HT1080 (cell line): ENCODE measurements at places on chromosomes 11 and 22.

- no peak for DNase-seq
Measured at GRCh38 chr22:44834065-44834464, 81.7 kb downstream of the ARHGAP8 start.

GRCh38 chr22:50178471-50178864 lies 7.2 kb upstream of the TRABD start:
- no peak for DNase-seq

- no peak for DNase-seq
Measured at GRCh38 chr11:119180729-119181676, 4.3 kb upstream of the NHERF4 start.

DNA sequence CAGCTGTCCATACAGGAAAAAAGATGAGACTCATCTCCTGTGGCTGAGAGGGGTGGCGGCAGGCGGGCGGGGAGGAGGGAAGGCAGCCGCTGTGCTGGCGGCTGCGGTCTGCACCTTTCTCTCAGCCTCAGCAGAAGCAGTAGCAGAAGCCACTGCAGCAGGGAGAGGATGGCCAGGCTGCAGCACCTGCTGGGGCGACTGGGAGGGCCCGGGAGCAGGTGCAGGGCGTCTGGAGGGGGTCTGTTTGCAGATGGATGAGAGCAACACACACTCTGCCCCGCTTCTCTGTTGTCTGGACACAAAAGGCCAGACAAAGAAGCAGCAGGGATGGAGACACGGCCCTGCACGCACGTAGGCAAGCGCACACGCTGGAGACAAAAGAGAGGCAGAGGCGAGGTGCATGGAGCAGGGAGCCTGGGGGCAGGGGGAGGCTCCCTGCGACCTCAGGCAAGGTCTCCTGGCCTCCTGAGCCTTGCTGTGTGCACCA lies 9.3 kb upstream of the MIAT start:
- peak; percentile 37 for DNase-seq

GRCh38 chr22:47695176-47695575 lies 932.7 kb downstream of the TBC1D22A start:
- no peak for DNase-seq

GRCh38 chr11:117219455-117219854 lies 12.4 kb downstream of the PCSK7 start:
- no peak for DNase-seq

- no peak for DNase-seq
Measured at GRCh38 chr22:26894362-26894761, 237.0 kb downstream of the MIAT start.

- no peak for DNase-seq
Measured at GRCh38 chr22:39546889-39547586, 14.5 kb upstream of the RPS19BP1 start.

- DNase-seq: no peak
Measured at GRCh38 chr11:19646308-19646707, 66.3 kb upstream of the NAV2 start.

DNA sequence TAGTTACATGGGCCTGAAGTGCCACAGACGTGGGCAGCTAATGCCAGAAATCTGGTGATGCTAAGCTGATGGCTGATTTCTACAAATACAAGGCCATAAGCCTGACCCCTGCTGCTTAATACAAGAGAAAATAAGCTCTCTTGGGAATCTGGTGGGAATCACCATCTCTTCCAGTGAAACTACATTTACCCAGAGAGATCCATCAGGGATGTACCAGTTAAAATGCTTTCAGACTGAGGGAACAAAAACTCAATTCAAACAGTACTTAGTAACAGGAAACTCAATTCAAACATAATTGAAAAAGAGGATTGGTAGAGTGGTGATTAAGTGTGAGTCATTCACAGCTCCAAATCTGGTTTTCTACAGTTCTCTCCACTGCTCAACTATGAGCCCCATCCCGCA lies 1.7 kb upstream of the CAVIN3 start:
- DNase-seq: peak; percentile 90

- no peak for DNase-seq
Measured at GRCh38 chr11:72552399-72552910, 118.1 kb upstream of the CLPB start.

DNA sequence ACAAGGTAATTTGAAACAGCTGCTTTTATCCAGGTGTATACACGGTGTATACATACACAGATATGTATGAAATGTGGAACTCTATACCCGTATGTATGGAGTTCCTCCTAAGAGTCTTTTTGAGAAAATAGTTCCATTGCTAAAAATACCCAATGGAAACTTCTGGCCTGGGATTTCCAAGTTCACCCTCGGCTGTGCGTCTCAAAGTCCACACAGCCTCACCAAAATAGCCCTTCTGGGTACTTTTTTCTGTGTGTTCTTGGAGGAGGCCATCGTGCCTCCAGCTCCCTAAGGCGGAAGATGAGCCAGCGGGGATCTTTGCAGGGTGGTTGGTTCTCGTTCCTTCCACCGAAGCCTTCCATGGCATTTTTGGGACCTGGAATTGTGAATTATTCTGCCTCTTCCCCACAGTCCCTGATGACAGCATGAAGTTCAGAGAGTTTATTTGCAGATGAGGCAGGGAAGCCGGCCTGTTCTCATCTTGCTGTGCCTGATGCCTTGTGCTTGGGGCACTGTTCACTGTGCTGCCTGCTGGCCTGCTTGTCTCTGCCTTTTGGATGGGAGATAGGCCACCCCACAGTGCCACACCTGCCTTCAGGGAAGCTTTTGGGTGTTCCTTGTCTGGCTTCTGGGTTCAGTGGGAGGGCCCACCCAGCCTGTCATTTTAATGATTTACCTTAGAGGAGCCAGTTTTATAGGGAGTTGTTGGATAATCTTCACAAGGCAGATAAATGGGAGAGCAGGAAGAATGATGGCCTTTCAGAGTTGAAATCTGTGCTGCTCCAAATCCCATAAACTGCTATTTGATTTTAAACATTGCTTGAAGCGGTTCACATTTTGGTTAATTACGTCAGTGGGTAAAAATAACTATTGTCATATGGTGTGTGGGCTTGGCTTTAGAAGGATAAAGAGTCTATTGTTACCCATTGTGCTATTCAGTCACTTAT lies 112.7 kb upstream of the OR4B1 start:
- DNase-seq: peak; percentile 77

GRCh38 chr22:46823654-46824053 lies 61.2 kb downstream of the TBC1D22A start:
- no peak for DNase-seq

GRCh38 chr22:26483439-26484359 lies at the start of the genes HPS4 and SRRD:
Gene HPS4, minus strand, starts transcription at chr22:26483783. Its CDS starts 2,021 bp downstream, at chr22:26481762.
Gene SRRD, plus strand, starts transcription at chr22:26483877. Its CDS starts 14 bp downstream, at chr22:26483891.
- DNase-seq: peak; percentile 81

GRCh38 chr11:107017433-107018218 lies 650 bp downstream of the GUCY1A2 start:
- DNase-seq: peak; percentile 62

DNA sequence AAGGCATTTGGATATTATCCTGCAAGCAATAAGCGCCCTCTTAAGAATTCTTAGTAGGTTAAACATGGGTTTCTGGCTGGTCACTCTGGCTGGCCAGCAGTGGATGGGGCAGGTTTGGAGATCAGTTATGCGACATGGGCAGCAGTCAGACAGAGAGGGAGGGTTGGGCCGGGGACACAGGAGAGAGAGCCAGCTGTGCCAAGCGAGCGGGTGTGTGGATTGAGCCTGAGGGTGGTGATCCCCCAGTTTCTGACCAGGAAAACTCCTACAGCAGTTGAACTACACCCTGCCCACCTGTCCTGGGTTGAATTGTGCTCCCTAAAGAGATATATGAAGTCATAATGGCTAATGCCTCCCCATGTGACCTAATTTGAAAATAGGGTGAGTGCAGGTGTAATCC lies 671.2 kb downstream of the TBC1D22A start:
- DNase-seq: no peak

DNA sequence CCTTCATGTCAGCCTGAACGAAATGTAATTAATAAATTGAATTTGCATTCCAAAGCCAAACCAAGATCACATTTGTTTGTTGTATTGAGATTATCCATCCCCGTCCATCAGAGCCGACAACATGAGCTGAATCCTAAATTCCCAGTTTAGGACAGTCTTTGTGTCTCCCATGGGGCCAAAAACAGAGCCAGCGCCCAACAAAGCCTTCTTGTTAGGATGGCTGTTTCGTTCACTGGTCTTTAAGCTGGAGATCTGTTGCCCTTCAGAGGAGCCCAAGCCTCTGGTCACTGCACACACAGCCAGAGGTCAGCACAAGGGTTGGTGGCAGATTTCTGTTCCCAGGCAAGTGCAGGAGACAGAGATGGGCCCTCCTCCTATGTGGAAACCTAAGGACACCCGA lies 25.8 kb downstream of the DSCAML1 start:
- DNase-seq: no peak

GRCh38 chr11:88555829-88556202 lies 218.3 kb upstream of the CTSC start:
- DNase-seq: no peak

DNA sequence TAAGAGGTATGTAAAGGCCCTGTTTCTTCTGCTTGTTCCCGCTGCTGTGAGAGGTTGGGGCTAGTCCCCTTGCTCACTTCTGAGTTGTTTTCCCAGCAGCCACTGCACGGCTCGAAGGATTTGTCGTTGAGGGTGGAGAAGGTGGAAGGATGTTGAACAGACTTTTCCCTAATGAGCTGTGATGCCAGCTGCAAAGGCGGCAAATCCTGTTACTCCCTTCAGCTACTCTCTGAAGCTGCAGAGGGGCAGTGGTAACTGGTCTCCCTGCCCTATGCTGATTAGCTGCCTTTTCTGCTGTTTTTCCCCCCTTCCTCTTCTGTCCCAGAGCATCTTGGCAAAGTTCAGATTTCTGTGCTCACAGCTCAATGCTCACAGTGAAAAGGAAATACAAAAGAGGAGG lies 90.4 kb upstream of the SLC25A18 start:
- no peak for DNase-seq

- DNase-seq: no peak
Measured at GRCh38 chr11:114525682-114526081, 34.0 kb downstream of the NXPE1 start.

- DNase-seq: no peak
Measured at GRCh38 chr11:126417091-126417862, 61.8 kb downstream of the ST3GAL4 start.

DNA sequence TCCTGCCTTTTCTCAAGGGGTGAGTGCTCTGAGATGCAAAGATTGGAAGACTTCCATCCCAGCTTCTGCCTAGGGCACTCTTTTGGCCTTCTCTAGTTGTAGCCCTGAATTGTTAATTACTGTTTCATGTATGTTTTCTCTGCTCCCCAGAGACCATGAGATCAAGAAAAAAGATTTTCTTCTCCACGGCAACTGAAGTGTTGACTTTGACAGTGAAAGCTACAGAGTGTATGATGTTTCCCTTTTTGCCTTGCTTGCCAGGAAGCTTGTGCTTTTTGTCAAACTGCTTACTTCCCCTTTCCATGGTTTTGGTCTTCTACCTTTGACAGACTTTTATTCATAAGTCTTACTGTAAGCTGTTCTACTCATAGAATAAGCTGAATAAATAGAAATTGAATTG lies 23.3 kb upstream of the EIF3D start:
- DNase-seq: no peak

DNA sequence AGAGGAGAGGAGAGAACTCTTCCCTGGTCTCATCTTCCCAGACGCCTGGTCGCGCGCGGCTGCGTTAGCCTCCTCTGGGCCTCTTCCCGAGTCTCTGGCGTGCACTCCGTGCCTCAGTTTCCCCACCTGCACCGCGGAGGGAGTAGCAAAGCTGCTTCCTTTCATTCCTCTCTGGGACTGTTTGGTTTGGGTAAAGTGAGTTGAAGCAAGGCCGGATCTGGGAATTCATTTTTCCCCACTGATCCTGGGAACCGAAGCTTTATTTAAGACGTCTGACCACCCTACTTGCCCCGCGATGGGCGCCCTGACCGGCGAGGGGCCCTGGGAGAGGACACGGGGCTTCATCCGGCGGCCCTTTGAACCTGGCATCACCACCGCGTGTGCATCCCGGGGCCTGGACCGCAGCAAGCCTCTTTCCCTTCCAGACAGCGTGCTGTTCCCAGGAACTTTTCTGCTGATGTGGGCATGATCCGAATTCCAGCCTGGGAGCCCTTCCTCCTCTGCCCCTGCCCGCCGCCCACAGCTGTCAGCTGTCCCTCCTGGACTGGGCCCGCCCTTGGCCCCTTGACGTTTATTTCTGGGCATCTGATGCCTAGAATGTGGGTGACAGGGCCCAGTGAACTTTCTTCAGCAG lies 758 bp downstream of the LDLRAD3 start:
- DNase-seq: peak; percentile 15

DNA sequence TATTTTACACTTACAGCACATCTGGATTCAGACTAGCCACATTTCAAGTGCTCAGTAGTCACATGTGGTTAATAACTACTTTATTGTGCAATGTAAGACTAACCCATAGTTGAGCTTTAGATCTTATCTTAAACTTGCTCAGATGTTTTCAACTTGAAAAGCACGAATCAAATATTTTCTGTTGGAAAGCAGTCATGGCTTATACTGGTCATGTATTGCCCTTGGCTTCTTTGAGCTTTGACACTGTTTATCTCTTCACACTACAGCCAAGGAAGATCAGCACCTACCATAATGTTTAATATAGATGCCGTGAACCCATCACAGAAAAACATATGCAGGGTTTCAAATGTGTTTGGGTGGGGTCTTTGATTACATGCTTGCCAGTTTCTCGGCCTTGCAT lies 4.4 kb downstream of the RBX1 start:
- no peak for DNase-seq

GRCh38 chr11:34706709-34707461 lies 86.0 kb downstream of the EHF start:
- DNase-seq: no peak

- DNase-seq: no peak
Measured at GRCh38 chr11:10942620-10943019, 84.8 kb upstream of the ZBED5 start.

DNA sequence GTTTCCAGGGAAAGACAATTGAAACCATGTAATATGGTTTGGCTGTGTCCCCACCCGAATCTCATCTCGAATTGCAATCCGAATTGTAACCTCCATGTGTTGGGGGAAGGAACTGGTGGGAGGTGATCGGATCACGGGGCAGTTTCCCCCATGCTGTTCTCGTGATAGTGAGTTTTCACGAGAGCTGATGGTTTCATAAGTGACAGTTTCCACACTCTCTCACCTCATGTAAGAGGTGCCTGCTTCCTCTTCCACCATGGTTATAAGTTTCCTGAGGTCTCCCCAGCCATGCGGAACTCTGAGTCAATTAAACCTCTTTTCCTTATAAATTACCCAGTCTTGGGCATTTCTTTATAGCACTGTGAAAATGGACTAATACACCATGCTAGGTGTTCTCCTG lies 148.3 kb upstream of the CADM1 start:
- DNase-seq: no peak

- no peak for DNase-seq
Measured at GRCh38 chr11:72235351-72236057, 8.5 kb downstream of the PHOX2A start.

DNA sequence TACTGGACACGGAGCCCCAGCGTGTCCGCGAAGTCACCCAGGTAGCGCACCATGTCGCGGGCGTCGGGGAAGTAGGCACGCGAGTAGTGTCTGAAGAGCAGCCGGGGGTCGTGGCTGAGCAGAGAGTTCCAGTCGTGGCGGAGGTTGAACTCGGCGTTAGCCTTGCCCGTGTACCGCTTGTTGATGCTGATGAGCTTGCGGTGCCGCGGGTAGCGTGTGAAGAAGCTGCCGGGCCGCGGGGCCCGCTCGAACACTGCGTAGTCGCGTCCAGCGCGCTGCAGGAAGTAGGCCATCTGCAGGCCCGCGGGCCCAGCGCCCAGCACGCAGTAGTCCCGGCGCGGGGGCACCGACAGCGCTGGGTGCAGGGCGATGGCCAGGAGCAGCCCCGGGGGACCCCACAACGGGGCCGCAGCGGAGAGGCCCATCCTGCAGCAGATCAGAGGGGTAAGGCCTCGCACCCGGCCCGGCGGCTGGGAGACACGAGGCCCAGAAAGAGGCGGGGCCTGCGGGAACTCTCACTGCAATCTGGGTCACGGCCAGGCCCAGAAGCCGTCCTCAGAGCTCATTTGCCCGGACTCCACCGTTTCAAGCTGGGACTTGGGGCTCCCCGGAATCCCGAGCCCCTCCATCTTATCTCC lies 723 bp downstream of the FOXRED2 start:
- DNase-seq: no peak
